ENCODE measurements at places on chromosomes 2 and 18.

- DNase-seq: no peak
Measured at GRCh38 chr2:43481927-43482542, 113.8 kb downstream of the THADA start.

DNA sequence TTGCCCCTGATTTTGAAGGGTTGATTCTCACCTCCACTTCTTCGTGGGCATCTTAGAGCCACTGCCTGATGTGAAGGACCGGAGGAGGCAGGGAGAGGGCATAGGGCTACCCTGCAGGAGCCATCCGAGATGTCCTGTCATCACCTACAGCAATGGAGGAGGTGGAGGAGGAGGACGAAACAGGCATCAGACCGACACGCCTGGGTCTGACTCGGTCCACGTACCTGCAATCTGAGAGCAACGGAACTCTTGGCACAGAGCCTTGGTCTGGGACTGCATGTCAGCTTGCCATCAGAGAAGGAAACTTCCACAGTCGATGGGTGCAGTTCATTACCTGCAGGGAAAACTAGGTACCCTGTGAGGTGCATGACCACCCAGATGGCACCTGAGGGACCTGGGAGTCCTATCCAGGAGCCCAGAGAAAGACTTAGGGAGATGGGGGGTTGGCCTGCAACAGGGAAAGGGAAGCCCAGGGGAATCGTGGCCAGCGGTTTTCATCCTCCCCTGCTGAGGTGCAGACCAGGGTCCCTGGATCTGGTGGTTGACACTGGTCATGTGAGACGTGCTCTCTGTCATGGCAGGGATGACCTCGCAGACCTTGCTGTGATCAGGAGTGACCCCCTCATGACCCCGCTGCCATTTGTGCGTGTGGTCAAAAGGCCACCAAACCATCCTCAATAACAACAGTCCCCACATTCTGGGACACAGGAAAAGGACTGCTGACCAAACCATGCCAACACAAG is 190.8 kb downstream of the SEPTIN10 start:
- no peak for DNase-seq

DNA sequence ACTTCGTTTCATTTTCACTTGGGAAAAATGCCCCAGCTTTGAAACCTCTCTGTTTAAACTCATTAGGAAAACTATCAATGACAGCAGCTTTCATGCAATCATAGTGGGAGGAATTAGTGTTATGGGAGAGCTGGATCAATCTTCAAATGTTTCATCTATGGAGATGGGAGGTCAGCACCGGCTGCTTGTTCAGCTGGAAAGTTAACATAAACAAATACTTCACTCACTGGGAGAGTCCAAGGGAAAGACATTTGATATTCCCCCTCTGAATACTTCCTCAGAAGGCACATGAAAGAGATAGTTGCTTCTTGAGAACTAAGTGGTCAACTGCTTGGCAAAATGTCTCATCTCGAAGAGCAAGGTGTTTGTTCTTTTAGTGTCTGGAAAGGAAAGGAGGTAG is 7.3 kb downstream of the LYPD1 start:
- DNase-seq: no peak

- DNase-seq: no peak
Measured at GRCh38 chr2:72963423-72964145, 46.3 kb downstream of the EMX1 start.

DNA sequence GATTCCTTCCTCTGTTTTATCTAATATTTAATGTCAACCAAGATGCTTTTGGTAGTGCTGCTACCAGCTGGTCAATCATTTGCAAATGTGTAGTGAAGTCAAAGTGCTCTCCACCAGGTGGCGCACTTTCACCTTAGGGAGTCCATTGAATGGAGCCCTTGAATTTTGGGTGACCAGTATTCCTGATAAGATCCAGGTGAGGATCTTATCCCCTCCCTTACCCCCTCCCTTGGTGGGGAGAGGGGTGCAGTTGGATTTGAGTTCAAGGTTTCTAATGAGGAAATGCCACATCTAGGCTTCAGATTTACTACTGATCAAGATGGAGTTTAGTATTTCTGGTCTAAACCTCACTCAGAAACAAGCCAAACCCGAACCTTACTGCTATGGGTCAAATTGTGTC is 12.0 kb upstream of the E2F6 start:
- DNase-seq: peak; percentile 86

GRCh38 chr2:223100061-223100511 is 48.1 kb downstream of the KCNE4 start:
- no peak for DNase-seq

DNA sequence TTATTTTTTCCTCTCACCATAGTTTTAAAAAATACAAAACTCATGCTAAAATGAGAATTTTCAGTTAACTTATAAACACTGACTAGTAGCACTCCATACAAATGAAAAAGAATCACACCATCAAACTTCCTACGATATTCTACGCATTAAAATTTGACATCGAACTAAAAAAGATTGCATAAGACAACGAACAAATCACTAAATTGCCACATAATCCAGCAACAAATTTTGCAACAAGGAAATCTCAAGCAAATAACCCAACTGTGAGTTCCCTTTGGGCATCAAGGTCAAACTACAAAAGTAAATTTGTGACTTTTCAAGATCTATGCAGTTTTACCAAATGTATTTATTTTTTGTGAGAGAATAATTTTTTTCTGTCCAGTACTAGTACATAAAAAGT is 1.5 kb downstream of the MAP3K2 start:
- DNase-seq: no peak

DNA sequence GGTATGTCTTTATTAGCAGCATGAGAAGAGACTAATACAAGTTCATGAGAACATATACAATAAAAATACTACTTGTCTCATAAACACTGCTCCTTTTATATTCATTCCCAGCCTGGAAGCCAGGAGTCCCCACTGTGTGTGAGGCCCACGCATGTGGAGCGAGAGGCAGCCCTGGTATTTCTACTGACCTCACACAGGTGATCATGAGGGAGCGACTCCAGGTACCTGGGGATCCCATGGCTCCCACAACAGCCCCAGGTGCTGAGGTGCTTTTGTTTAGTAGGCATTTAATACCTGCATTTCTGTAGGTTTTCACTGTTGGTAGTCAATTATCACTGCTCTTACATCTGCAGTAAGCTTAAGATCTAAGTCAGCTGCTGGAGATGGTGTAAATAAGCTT is 75.2 kb downstream of the ZNF516 start:
- no peak for DNase-seq

DNA sequence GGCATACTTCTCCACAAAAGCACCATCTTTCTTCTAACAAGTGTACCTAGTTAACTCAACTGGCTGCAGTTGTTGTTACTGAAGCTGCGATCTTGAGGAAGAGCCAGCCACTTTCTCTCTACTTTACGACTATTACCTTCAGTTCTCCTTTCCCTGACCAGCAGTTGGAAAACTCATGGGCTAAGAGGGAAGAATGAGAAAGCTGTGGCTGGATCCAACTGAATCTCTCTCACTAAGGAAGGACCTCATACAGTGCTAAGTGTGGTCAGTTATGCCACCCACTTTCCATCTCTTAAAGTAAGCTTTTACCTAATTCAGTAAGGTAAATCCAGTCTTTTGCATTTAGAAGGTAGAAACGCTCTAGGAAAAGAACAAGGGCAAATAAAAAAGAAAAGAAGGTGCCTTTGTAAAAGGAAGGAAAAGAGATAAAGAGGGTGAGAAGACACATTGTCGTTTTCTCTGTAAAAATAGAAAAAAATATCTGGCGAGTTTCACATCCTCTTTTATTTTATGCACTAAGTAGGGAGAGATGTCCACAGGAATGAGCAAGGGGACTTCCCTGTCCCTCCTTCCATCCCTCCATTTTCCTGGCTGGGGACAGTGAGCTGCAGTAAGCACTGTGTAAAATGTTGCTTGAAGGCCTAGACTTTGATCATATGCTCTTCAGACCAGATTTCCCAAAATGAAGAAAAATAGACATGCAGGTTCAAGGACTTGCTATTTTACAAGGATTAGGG is 73.4 kb downstream of the PLEKHM3 start:
- no peak for DNase-seq

GRCh38 chr18:29012883-29013465 is 836.0 kb upstream of the CDH2 start:
- no peak for DNase-seq

GRCh38 chr2:12107939-12108338 is 361.5 kb downstream of the LPIN1 start:
- no peak for DNase-seq

- no peak for DNase-seq
Measured at GRCh38 chr18:1048032-1048431, 143.4 kb downstream of the ADCYAP1 start.

DNA sequence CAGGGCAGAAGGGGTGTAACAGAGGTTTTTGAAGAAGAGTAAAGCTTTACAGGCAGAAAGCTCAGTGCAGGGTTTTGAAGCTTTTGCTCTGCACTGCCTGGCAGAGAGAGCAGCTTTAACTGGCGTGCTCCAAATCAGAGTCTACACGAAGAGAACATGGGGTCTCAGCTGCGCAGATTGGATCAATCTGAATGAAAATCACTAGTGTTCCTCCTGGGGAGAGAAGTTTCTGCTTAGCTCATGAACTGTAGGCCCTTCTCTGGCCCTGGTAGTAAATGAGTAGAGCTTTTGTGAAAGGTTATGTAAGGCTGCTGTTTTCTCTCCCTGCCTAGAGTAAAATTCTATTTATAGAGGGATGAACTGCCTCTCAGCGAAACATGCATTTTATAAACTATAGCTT is 13.6 kb downstream of the DCC start:
- DNase-seq: no peak

- no peak for DNase-seq
Measured at GRCh38 chr2:230891064-230891463, 26.3 kb downstream of the ITM2C start.

GRCh38 chr2:171587567-171587966 is 65.3 kb downstream of the CYBRD1 start:
- DNase-seq: no peak

GRCh38 chr2:201070948-201071478 is 458 bp downstream of the HYCC2 start:
- no peak for DNase-seq

DNA sequence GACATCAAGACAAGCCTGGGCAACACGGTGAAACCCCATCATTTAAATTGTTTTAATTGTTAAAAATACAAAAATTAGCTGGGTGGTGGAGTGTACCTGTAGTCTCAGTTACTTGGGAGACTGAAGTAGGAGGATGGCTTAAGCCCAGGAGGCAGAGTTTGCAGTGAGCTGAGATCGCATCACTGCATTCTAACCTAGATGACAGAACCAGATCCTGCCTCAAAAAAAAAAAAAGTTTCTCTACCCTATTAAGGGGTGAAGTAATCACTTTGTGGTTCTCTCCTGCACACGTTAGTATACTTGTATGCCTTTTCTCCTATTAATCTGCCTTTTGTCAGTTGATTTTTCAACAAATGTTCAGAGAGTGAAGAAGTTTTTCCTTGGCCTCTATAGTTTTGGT is 18.1 kb upstream of the PUM2 start:
- no peak for DNase-seq

- DNase-seq: no peak
Measured at GRCh38 chr2:201440182-201440581, 11.1 kb downstream of the TRAK2 start.

DNA sequence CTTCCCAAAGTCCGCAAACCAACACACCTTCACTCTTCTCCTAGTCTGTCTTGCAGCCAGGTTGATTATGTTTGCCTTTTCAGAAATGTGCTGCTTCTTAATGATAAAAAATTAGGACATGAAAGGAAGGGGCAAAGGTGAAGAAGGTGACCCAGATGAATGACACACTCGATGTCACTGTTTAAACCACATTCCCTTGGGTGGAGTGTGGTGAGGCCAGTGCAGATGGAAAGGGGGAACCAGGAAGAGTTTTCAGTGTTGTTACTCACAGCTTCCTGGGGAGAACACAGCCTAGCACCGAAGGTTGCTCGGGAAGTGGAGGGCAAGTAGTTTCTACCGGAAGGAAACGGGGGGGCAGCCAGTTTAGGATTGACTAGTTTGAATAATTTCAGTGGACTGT is 57.2 kb upstream of the BOD1L2 start:
- no peak for DNase-seq

DNA sequence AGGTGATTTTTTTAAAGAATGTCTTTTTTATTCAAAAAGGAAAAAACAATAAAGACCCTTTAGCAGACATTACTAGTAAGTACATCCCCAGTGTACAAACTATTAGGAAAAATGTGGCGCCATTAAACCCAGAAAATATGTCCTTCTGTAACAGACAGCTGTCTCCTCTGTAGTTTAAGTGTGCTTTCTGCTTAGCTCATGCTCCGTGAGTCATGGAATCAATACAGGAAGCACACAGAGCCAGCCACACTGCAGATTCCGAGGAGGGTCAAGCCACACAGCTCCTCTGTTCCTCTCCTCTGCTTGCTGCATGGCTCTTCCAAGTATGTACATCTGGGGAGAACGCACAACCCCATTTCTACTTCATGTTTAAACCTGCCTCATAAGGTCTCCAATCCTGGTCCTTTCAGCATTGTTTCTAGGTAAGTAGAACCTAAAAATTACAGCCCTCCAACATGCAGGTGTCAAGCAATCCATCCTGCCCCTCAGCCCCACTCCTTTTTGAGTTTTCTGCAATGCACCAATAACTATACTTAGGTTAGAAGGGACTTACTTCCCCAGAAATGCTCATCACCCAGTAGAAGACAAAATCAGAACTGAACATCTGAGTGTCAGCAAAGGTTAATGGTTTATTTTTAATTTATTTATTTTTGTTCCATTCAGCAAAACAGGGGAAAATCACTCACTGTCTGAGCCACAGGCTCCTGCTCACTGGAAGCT is 37.5 kb downstream of the ACVR1 start:
- DNase-seq: no peak

- no peak for DNase-seq
Measured at GRCh38 chr18:55974521-55974920, 386.5 kb upstream of the TCF4 start.

GRCh38 chr2:85439025-85439472 is 20.5 kb downstream of the SH2D6 start:
- DNase-seq: no peak

GRCh38 chr2:68448671-68449653 is 18.1 kb downstream of the FBXO48 start:
- no peak for DNase-seq

GRCh38 chr2:100200985-100201384 is 58.6 kb upstream of the AFF3 start:
- no peak for DNase-seq

Measured in activated T-cell treated with anti-CD3 and anti-CD28 coated beads for 1 hour (primary cell).